ENCODE measurements at places on chromosomes 4 and X.

DNA sequence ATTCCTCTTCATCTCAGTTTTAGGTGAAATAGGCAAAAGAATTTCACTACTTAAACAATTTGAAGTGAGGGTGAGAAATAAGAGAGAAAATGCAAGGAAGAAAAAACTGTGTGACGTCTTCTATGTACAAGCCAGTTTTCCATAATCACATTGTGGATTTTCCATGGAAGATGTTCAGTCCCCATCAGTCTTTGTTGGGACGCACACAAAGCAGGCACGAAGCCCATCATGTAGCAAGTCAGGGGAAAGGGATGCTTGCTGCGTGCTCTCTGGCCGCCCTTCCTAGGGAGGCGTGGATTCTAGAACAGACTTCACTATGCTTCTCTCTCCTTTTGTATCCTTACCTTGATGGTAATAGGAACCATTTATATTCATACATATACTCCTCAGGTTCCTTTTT lies 54.7 kb downstream of the RBPJ start:
- no peak for DNase-seq

GRCh38 chrX:48999030-48999429 lies 3.0 kb downstream of the GRIPAP1 start:
- no peak for DNase-seq

DNA sequence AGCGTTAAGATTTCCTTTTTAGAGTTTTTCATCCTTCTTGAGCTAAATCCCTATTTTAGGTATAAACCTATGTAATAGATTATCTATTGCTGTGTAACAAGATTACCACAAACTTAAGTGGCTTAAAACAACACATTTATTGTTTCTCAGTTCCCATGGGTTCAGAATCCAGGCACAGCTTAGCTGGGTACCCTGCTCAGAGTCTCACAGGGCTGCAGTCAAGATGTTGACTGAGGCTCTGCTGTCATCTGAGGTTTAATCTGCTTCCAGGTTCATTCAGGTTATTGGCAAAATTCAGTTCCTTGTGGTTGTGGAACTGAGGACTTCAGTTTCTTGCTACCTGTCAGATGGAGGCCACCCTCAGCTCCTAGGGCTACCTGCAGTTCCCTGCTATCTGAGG lies 60.9 kb downstream of the GK start:
- no peak for DNase-seq

- peak; percentile 64 for DNase-seq
These were observed 482 bp downstream of the RNF4 start for GRCh38 chr4:2469192-2469984.

DNA sequence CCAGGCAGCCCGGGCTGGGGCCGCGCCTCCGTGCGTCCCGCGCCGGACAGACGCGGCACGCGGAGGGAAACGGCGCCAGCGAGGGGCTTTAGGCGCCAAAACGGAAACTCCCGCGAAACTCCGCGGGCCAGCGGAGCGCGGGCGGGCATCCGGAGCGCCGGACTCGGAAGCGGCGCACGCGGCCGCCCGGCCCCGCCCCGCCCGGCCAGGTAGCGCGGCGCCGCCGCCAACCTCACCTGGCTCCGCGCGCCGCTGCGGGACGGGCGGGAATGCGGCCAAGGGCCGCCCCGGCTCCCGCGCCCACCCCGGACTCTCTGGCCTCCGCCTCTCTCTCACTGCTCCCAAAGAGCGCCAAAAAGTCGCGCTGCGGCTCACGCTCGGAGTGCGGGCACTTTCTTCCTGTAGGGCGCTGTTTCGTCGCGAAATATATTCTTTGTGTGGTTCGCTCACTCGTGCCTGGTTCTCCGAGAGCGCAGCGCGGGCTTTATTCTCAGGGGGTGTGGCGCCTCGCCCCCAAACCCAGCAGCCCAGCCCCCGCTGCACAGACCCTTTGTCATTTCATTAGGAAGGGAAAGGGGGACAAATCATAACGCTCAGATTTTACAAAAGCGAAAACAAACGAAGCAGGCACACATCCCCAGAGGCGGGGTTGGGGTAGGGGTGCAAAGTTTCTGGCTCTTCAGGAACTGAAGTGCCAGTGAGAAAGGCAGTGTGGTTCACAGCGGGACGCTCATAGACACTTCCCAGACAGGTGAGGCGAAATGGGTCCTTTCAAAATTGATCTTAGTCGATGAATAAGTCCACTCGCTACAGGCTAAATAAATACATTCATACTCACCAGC lies 961 bp upstream of the MBNL3 start:
- DNase-seq, result peak; percentile 15

GRCh38 chr4:2390784-2391421 lies 27.5 kb downstream of the ZFYVE28 start:
- no peak for DNase-seq
